Progenitor cell of endocrine pancreas (in vitro differentiated cells): ENCODE measurements at places on chromosomes 12 and 14. TPM values are rescaled to one million over a fixed set of nuclear protein-coding genes. Genes with fewer than 3 reads are reported as not detected.

- peak overlapping the region; percentile 86 for H3K4me3 ChIP-seq
- peak overlapping the region; percentile 99 for H3K27ac ChIP-seq
- H3K36me3 ChIP-seq: no peaks in the 10 kb centered on the region
Observed at GRCh38 chr14:37172936-37173614, 669 bp upstream of the SLC25A21 start.

GRCh38 chr12:112097641-112098040 lies 10.9 kb downstream of the NAA25 start:
- H3K4me1 ChIP-seq: no peaks in the 10 kb centered on the region
- no peaks in the 10 kb centered on the region for H3K27me3 ChIP-seq
- H3K36me3 ChIP-seq: peaks cover 10% of the 10 kb centered on the region
- no peak overlapping the region for H3K27ac ChIP-seq
- no peak for DNase-seq

DNA sequence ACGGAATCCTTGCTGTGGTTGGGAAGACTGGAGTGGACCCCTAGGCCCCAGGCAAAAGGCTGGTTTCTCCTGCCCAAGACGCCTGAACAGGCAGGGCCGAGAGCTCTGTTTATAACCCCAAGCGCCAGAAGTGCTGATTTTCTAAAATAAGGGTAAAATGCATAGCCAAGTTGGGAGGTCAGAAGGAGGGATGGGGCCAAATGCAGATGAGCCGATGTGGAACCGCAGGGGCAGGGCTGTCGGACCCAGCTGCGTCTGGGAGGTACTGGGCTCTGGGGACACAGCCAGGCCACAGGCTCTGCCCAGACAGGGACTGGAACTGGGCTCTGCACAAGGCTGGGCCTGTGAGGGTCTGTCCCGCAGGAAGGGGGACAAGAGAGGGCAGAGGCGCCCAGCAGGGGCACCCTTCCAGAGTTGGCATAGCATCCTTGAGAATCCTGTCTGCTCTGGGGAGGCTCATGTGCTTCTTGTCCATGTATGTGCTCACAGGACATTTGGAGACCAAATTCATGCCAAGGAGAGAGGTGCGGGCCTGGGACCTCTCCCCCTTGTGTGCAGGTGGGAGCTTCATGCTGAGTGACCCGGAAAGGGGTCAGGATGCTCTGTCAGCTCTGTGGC lies 49.1 kb downstream of the JAG2 start:
- no peaks in the 10 kb centered on the region for H3K36me3 ChIP-seq
- DNase-seq: no peak
- no peaks in the 10 kb centered on the region for H3K27me3 ChIP-seq

DNA sequence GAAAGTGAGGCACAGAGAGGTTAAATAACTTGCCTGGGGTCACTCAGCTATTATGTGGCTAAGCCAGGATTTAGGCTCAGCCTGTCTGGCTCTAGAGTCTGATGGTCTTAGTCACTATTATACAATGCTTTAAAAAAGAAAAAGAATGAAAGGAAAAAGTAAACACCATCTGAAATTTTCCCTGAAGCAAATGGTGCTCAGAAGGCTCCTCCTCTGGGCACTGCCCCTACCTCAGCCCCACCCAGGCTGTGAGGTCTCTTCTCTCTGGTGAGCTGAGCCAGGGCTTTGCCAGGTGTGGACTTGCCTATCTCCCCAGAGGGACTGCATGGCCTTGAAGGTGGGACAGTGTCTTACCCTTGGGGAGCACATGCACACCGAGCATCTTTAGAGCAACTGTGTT lies 117.5 kb upstream of the DYRK2 start:
- no peak overlapping the region for H3K27ac ChIP-seq
- peaks cover 3% of the 10 kb centered on the region for H3K4me1 ChIP-seq
- no peaks in the 10 kb centered on the region for H3K36me3 ChIP-seq
- H3K27me3 ChIP-seq: peaks cover 4% of the 10 kb centered on the region
- no peak for DNase-seq
- no peak overlapping the region for H3K4me3 ChIP-seq

- no peaks in the 10 kb centered on the region for H3K4me1 ChIP-seq
- H3K36me3 ChIP-seq: no peaks in the 10 kb centered on the region
- H3K4me3 ChIP-seq: no peak overlapping the region
- no peak overlapping the region for H3K27ac ChIP-seq
- DNase-seq: no peak
Observed at GRCh38 chr14:104317492-104317805, 179.1 kb downstream of the KIF26A start.

DNA sequence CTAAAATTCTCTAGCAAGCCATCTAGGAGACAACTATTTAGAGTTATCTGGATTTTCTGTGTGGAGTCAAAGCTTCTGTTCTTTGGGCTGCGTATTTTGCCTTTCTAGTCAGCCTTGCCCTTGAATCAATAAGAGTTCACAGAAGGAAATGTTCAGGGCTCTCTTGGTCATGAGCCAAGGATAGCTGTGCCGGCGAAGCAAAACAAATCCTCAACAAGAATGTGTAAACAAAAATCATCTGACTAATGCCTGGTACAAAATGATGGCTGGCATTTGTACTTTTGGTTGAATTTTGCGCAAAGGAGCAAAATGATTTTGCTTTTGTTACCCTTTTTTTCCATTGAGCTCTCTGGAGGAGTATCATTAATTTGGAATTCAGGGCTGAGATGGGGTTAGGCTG lies 171.1 kb downstream of the DACT1 start:
- peaks cover 3% of the 10 kb centered on the region for H3K4me1 ChIP-seq
- no peak overlapping the region for H3K27ac ChIP-seq
- H3K36me3 ChIP-seq: no peaks in the 10 kb centered on the region
- H3K27me3 ChIP-seq: no peaks in the 10 kb centered on the region
- no peak overlapping the region for H3K4me3 ChIP-seq

DNA sequence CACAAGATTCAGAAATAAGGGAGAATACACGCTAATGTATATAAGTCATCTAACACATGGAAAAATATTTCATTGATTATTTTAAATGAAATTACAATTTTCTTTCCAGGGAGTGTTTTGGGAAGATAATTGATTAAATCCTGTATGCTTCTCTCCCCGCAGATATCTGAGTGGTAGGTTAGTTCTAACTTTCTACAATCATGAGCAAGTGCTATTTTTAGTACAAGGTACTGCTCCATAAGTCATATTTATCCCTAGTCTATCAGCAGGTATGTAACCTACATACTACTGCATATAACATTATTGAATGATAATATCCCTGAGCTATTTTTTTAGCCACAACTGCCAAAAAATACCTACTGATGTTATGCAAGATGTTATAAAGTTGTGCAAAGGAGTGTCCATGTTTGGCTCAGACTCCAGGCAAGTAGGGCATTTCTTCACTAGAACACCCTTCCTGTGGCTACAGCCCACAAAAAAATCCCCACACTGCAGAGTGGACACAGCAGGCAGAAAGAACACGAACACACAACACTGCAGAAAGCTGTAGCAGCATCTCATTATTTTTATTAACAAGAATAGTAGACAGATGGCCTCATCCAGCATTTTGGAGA lies 87.0 kb downstream of the SEC23A start:
- peaks cover 20% of the 10 kb centered on the region for H3K36me3 ChIP-seq
- no peak for DNase-seq
- H3K27ac ChIP-seq: no peak overlapping the region
- no peak overlapping the region for H3K4me3 ChIP-seq

Gene TMEM132C
- 0.29 and 0.31 TPM in 2 replicates for total RNA-seq

Gene SLC16A7
- 6.2 and 6.5 TPM in 2 replicates for total RNA-seq

Gene MUCL1
- not detected in 2 replicates for total RNA-seq
